HTR-8/SVneo (cell line): ENCODE measurements at places on chromosomes 7 and 10.

GRCh38 chr10:60652628-60653027 is 125.7 kb upstream of the CDK1 start:
- no peak for DNase-seq

DNA sequence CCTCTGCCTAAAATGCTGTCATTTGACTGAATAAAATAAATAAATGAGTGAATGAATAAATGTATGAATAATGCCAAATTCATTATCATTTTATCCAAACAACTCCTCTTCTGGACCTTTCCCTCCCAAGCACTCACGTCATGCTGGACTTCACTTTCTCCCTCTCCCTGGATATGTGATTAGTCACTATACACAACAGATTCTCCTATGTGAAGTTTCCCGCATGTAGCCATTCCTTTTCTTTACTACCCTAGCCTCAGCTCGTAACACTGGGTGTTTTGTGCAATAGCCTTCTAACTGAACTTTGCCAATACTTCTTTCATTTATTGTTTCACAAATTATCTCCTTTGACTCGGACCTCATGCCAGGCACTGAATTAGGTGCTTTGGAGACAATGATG is 87.6 kb upstream of the IL6 start:
- DNase-seq = no peak

DNA sequence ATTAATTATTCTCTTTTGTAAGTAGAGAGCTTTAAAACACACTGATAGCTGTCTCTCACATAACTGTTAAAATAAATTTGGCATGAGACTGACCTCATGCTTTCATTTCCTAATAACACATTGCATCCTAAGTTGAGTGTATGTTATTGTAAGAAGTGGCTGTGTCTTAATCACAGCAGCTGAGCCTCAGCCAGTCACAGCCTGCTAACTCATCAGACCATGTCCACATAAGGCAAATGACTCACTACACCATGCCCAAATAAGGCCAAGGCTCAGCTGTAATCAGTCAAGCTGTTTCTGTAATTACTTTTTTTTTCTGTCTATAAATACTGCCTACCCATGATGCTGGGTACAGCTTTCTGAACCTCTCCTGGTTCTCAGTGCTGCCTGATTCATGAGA is 860.9 kb downstream of the XPNPEP1 start:
- DNase-seq = no peak

- no peak for DNase-seq
Measured at GRCh38 chr10:52197098-52197497, 117.0 kb upstream of the DKK1 start.

GRCh38 chr10:129965959-129966358 is 1.9 kb upstream of the EBF3 start:
- no peak for DNase-seq

DNA sequence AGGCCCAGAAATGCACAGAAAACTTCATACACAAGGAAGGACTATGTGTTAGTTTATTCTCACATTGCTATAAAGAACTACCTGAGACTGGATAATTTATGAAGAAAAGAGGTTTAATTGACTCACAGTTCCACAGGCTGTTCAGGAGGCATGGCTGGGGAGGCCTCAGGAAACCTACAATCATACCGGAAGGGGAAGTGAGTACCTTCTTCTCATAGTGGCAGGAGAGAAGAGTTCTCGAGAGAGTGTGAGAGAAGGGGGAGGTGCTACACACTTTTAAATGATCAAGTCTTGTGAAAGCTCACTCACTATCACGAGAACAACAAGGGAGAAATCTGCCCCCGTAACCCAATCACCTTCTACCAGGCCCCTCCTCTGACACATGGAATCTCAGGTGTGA is 16.8 kb upstream of the RAMP3 start:
- DNase-seq = no peak

- no peak for DNase-seq
Measured at GRCh38 chr7:42183547-42183946, 53.5 kb downstream of the GLI3 start.
